ENCODE measurements at places on chromosomes 13 and 19.

DNA sequence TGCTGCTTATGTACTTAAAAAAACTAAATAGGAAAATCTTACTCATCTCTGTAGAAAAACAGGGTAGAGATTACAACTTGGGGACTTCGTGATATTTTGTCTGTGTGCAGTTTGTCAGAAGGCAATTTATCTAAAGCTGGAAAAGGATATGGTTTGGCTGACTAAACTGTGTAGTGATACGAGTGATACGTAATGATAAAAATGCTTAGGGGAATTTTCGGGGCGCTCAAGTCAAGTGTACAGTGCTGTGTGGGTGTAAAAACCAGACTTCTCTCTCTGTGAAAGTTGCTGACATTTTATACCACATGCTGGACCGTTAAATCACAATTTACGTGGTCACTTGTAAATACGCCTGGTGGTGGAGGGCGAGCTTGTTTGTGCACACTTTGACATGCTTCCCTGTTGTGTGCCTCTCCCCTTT, 221.7 kb downstream of the KCNRG start:
- no peak for DNase-seq

- DNase-seq, result no peak
Observed at GRCh38 chr19:8593931-8594330, 16.6 kb downstream of the ADAMTS10 start.

- no peak for DNase-seq
Observed at GRCh38 chr13:37397535-37397934, 201.0 kb downstream of the POSTN start.

GRCh38 chr19:12790628-12791344, 500 bp upstream of the JUNB start:
- DNase-seq, result no peak

DNA sequence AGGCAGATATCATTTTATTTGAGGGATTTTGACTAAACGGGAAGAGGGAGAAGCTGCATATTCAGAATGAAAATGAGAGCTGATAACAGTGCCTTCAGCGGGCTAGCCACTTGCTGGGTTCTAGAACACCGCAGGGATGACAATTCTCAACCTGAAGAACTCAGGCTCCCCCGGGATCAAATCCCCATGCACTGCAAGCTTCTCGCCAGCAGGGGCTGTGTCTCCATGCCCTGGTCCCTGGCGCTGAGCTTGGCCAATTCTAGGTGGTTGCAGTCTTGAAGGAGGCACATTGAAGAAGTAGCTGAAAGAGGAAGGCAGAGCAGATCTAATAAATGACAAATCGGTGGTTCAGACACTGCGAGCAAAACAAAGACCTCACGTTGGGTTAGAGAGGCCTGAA, 128.7 kb downstream of the UQCRFS1 start:
- no peak for DNase-seq

GRCh38 chr19:16200038-16201010, 2.6 kb downstream of the AP1M1 start:
- no peak for DNase-seq

- DNase-seq, result no peak
Observed at GRCh38 chr13:39025433-39025839, 12.5 kb downstream of the PROSER1 start.

- no peak for DNase-seq
Observed at GRCh38 chr13:109516186-109516585, 270.2 kb downstream of the IRS2 start.

- DNase-seq, result no peak
Observed at GRCh38 chr13:42272804-42273175, 838 bp downstream of the AKAP11 start.

- DNase-seq, result no peak
Observed at GRCh38 chr13:81197966-81198365, 857.0 kb upstream of the SPRY2 start.

GRCh38 chr13:63184693-63185092, 1769.0 kb upstream of the PCDH20 start:
- DNase-seq, result no peak

All from hindlimb muscle (tissue), 1 donor.